ENCODE measurements at places on chromosomes 16 and 17. TPM values are rescaled to one million over a fixed set of nuclear protein-coding genes. Genes with fewer than 3 reads are reported as not detected.

Gene ZDHHC1
- 15.4 TPM for polyA plus RNA-seq

Gene CDK5RAP3
- polyA plus RNA-seq: 152 TPM

Gene YBX2
- 4.0 TPM for polyA plus RNA-seq

Gene PPP1R27
- 0.44 TPM for polyA plus RNA-seq

Gene UNC13D
- polyA plus RNA-seq: 6.6 TPM

Gene HP
- polyA plus RNA-seq: 0.77 TPM

Gene RFNG
- polyA plus RNA-seq: 56.6 TPM

Gene TBC1D3
- polyA plus RNA-seq: not detected

Gene CMTM2
- polyA plus RNA-seq: 0.61 TPM

Gene NPIPB12
- polyA plus RNA-seq: 144 TPM

Gene SULT1A1
- 30.3 TPM for polyA plus RNA-seq

Gene MYH2
- 0.04 TPM for polyA plus RNA-seq

Gene SP2
- 23.4 TPM for polyA plus RNA-seq

Gene MYCBPAP
- 2.3 TPM for polyA plus RNA-seq

Gene TP53TG3F
- polyA plus RNA-seq: not detected

Gene PTX4
- not detected for polyA plus RNA-seq

Gene MSLN
- 21.3 TPM for polyA plus RNA-seq

Gene EXOC3L1
- polyA plus RNA-seq: 7.2 TPM

Gene P2RX5
- 2.0 TPM for polyA plus RNA-seq

Data from renal pelvis (tissue), 12 donors.